ENCODE measurements at places on chromosomes 2 and 18.

GRCh38 chr2:60391649-60392375, 161.6 kb downstream of the BCL11A start:
- no peak for DNase-seq

DNA sequence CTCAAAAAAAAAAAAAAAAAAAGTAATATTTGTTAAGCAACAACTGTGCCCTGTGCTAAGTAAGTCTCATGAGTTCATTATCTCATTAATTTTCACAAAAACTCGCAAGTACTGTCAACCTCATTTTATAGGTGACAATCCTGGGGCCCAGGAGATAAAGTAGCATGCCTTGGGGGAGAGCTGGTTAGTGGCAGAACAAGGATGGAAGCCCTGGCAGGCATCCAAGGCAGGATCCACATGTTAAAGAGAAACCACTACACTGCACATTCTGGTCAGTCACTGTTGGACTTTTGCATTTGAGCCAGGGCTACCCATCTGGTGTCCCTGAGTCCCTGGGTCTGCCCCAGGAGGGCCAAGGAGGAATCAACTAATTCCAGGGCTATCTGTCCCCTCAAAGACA, 54.6 kb downstream of the ZFP36L2 start:
- no peak for DNase-seq

- no peak for DNase-seq
Observed at GRCh38 chr2:26238311-26238958, 6.0 kb downstream of the HADHA start.

- no peak for DNase-seq
Observed at GRCh38 chr2:228649876-228650275, 468.4 kb upstream of the SPHKAP start.

DNA sequence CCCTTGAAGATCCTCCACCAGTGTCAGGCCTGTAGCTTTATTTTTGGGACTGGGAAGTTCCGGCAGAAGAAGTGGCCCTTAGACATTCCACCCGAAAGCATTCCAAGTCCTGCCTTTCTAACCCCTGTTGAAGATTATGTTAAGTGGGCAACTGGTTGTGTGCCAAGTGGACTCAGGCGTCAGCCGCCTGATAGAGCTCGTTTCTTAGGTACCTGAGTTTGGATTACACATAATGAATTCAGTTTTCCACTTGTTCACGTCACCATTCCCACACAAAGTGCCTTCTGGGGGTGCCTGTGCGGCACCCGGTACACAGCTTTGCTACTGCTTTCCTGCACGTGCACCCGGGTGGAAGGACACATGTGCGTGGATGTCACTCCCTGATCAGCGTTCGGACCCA, 156.5 kb downstream of the PTGR3 start:
- DNase-seq = no peak

Data from forelimb muscle (tissue), 1 donor.